ENCODE measurements at places on chromosomes 13 and 19.

- no peak for DNase-seq
These were observed 475.9 kb upstream of the HTR2A start for GRCh38 chr13:47372751-47373150.

DNA sequence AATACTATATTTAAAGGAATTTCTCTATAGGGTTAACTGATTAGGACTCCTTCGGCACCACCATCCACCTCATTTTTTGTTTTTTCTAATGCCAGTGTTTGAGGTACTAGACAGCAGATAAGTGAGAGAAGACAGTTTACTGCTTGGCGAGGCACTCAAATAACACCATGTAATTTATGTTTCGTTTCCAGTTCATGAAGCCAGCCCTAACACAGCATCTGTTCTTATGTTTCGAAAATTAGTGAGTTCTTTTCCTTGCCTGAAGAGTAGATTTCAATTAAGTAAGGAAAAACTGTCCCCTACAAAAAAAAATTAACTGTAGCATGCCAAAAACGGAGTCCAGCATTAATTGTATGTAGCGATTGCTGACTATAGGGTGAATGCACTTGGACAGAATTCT is 409.1 kb downstream of the TBC1D4 start:
- DNase-seq: no peak

DNA sequence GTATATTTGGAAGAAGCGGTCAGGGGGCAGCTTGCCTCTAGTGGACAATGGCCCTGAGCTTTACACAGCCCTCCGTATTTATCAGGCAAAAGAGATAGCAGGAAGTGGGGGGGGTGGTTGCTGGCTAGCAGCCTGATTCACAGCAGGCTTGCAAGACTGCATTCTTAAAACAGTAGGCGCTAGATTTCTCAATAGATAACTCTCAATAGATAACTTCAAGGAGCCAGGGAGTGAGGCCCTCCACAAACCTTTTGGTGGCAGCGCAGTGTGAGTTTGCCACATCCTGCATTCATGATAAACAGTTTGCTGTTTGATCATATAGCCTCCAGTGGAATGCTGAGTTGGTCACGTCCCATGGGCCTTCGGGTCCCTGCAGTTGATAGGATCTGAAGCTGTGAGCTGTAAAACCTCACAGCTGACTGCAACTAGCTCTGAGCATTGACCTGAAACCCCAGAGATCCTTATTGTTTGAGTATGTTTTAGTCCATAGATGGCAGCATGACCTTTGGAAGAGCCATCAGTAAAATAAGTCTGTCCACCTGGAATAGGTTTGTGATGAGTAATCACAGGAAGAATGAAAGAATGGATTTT is 12.2 kb downstream of the FPR3 start:
- DNase-seq: no peak

GRCh38 chr13:94093652-94094315 is 385.7 kb downstream of the DCT start:
- no peak for DNase-seq

- no peak for DNase-seq
These were observed 447.1 kb downstream of the KLF12 start for GRCh38 chr13:73687087-73687486.
